ENCODE measurements at places on chromosomes 7 and 10. TPM values are rescaled to one million over a fixed set of nuclear protein-coding genes. Genes with fewer than 3 reads are reported as not detected.

GRCh38 chr10:48678041-48678440 is 6.6 kb upstream of the WDFY4 start:
- no peaks in the 10 kb centered on the region for H3K36me3 ChIP-seq
- H3K27ac ChIP-seq: no peak overlapping the region
- H3K4me3 ChIP-seq: no peak overlapping the region
- peaks cover under 1% of the 10 kb centered on the region for H3K27me3 ChIP-seq

GRCh38 chr7:54858008-54858692 is 99.1 kb upstream of the SEC61G start:
- H3K27ac ChIP-seq: no peak overlapping the region
- H3K27me3 ChIP-seq: no peaks in the 10 kb centered on the region
- no peak overlapping the region for H3K4me3 ChIP-seq
- no peak for DNase-seq
- no peaks in the 10 kb centered on the region for H3K36me3 ChIP-seq
- no peaks in the 10 kb centered on the region for H3K4me1 ChIP-seq

Gene SMO
- 9.8 TPM for total RNA-seq

- no peaks in the 10 kb centered on the region for H3K36me3 ChIP-seq
- H3K27ac ChIP-seq: peak overlapping the region; percentile 88
- H3K4me3 ChIP-seq: no peak overlapping the region
- peak; percentile 94 for DNase-seq
- no peaks in the 10 kb centered on the region for H3K27me3 ChIP-seq
Measured at GRCh38 chr7:101953248-101953819, 135.9 kb downstream of the CUX1 start.

Gene EGFR
- 61.5 TPM for total RNA-seq

Gene RASSF4
- 40.9 TPM for total RNA-seq

Gene HHEX
- 6.1 TPM for total RNA-seq

Gene CYP3A7
- 0.36 TPM for total RNA-seq

Gene HMX2
- not detected for total RNA-seq

GRCh38 chr10:117652228-117653169 is 110.0 kb downstream of the EMX2 start:
- H3K27me3 ChIP-seq: no peaks in the 10 kb centered on the region
- no peak overlapping the region for H3K4me3 ChIP-seq
- H3K4me1 ChIP-seq: no peaks in the 10 kb centered on the region
- no peak overlapping the region for H3K27ac ChIP-seq
- H3K36me3 ChIP-seq: no peaks in the 10 kb centered on the region
- DNase-seq: no peak

All from sigmoid colon (tissue), 7 donors.